Glomerular endothelial cell (primary cell): ENCODE measurements at places on chromosomes 3 and 15. TPM values are rescaled to one million over a fixed set of nuclear protein-coding genes. Genes with fewer than 3 reads are reported as not detected.

TRPM1 gene
- total RNA-seq = not detected in 2 replicates

NEK10 gene
- 3.4 and 8.5 TPM in 2 replicates for total RNA-seq

CXCR6 gene
- total RNA-seq = not detected in 2 replicates

ITIH3 gene
- total RNA-seq = not detected in 2 replicates

FANCD2OS gene
- not detected in 2 replicates for total RNA-seq

ZNF385D gene
- total RNA-seq = 2.2 and 3.7 TPM in 2 replicates

KNL1 gene
- total RNA-seq = 4.2 and 10.8 TPM in 2 replicates

ANO10 gene
- total RNA-seq = 53.0 and 77.0 TPM in 2 replicates

ADAMTS7 gene
- total RNA-seq = 83.0 and 105 TPM in 2 replicates

SLC28A2 gene
- total RNA-seq = not detected in 2 replicates

PLA2G4E gene
- not detected in 2 replicates for total RNA-seq

TERC gene
- total RNA-seq = 38.5 and 69.2 TPM in 2 replicates

SLC51A gene
- total RNA-seq = not detected in 2 replicates

LTK gene
- total RNA-seq = 0.24 and 0.70 TPM in 2 replicates

RNF123 gene
- 26.4 and 35.5 TPM in 2 replicates for total RNA-seq

GPR27 gene
- total RNA-seq = 0.19 TPM in 1 of 2 replicates, not detected in the other

VEPH1 gene
- total RNA-seq = 68.7 and 80.8 TPM in 2 replicates

DOCK3 gene
- total RNA-seq = 0.19 and 0.29 TPM in 2 replicates

TRH gene
- total RNA-seq = not detected in 2 replicates

ALAS1 gene
- 69.8 and 72.6 TPM in 2 replicates for total RNA-seq

NCBP2 gene
- 48.5 and 50.2 TPM in 2 replicates for total RNA-seq

HERC2 gene
- 42.1 and 68.9 TPM in 2 replicates for total RNA-seq

CCR8 gene
- total RNA-seq = not detected in 2 replicates

GOLGA8G gene
- not detected in 2 replicates for total RNA-seq

APOD gene
- total RNA-seq = 2.8 and 8.6 TPM in 2 replicates

ADAMTSL3 gene
- total RNA-seq = 0.35 and 1.2 TPM in 2 replicates

SLC22A13 gene
- total RNA-seq = not detected in 2 replicates

PLSCR2 gene
- not detected in 2 replicates for total RNA-seq

LEKR1 gene
- 0.34 TPM in 1 of 2 replicates, not detected in the other for total RNA-seq

SCN11A gene
- 0.15 and 0.23 TPM in 2 replicates for total RNA-seq

ANKRD34C gene
- total RNA-seq = not detected in 2 replicates

TMCO5A gene
- total RNA-seq = not detected in 2 replicates

MEX3B gene
- 15.6 and 23.6 TPM in 2 replicates for total RNA-seq

GOLGA8H gene
- total RNA-seq = 0.23 TPM in 1 of 2 replicates, not detected in the other

ALPK3 gene
- 68.4 and 91.5 TPM in 2 replicates for total RNA-seq

CLCN2 gene
- total RNA-seq = 3.3 and 3.6 TPM in 2 replicates

AP3B2 gene
- not detected in 2 replicates for total RNA-seq

RTP3 gene
- not detected in 2 replicates for total RNA-seq

TBC1D21 gene
- total RNA-seq = not detected in 2 replicates

FBXL2 gene
- 20.2 and 31.0 TPM in 2 replicates for total RNA-seq

NKIRAS1 gene
- total RNA-seq = 4.1 and 7.7 TPM in 2 replicates

DTWD1 gene
- 8.6 and 12.6 TPM in 2 replicates for total RNA-seq

ZMAT3 gene
- total RNA-seq = 64.3 and 70.1 TPM in 2 replicates

SIDT1 gene
- 0.99 TPM in 1 of 2 replicates, not detected in the other for total RNA-seq

SELENOS gene
- 61.9 and 102 TPM in 2 replicates for total RNA-seq

GHRL gene
- total RNA-seq = not detected in 2 replicates

MCTP2 gene
- total RNA-seq = 0.29 and 1.2 TPM in 2 replicates

MUSTN1 gene
- total RNA-seq = 2.7 TPM in 1 of 2 replicates, not detected in the other

VILL gene
- total RNA-seq = 6.7 and 7.6 TPM in 2 replicates

SPTSSB gene
- total RNA-seq = not detected in 2 replicates

CSPG4 gene
- total RNA-seq = 3.0 and 15.6 TPM in 2 replicates
